ENCODE measurements at places on chromosomes 3 and 15. TPM values are rescaled to one million over a fixed set of nuclear protein-coding genes. Genes with fewer than 3 reads are reported as not detected.

ARGFX gene
- not detected for total RNA-seq

WDR93 gene
- total RNA-seq = 0.48 TPM

PTH1R gene
- 5.9 TPM for total RNA-seq

CSK gene
- 42.1 TPM for total RNA-seq

IMPG2 gene
- 0.69 TPM for total RNA-seq

THAP10 gene
- total RNA-seq = 3.3 TPM

DNAH12 gene
- 0.92 TPM for total RNA-seq

BAHD1 gene
- 40.1 TPM for total RNA-seq

CAPN3 gene
- total RNA-seq = 19.1 TPM

SAMD7 gene
- not detected for total RNA-seq

TEX55 gene
- not detected for total RNA-seq

LRRC31 gene
- not detected for total RNA-seq

TERB2 gene
- not detected for total RNA-seq

CCR3 gene
- total RNA-seq = not detected

KLHL18 gene
- 23.7 TPM for total RNA-seq

STX19 gene
- total RNA-seq = not detected

SUCNR1 gene
- total RNA-seq = 0.23 TPM

GREM1 gene
- total RNA-seq = not detected

SNTN gene
- total RNA-seq = 26.0 TPM

ZBBX gene
- total RNA-seq = 38.9 TPM

GPR156 gene
- total RNA-seq = 1.4 TPM

PATL2 gene
- 1.2 TPM for total RNA-seq
